Right forelimb (tissue), 1 donor: ENCODE measurements at places on chromosomes 12 and 14.

DNA sequence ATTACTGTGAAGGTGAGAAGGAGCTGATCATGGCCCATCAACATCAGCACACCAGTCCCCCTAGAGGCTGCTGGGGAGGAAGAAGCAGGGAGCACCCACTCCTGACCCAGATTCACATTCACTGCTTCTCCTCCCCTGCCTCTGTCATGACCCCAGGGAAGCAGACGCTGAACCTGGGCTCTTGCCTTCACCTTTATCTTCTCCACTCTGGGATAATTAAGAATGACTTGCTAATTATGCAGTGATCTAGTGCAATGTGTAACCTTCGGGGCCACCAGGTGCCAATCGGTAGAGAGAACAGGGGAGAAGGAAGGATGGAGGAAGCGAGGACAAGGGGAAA lies 44.4 kb upstream of the IQSEC3 start:
- no peak for DNase-seq

DNA sequence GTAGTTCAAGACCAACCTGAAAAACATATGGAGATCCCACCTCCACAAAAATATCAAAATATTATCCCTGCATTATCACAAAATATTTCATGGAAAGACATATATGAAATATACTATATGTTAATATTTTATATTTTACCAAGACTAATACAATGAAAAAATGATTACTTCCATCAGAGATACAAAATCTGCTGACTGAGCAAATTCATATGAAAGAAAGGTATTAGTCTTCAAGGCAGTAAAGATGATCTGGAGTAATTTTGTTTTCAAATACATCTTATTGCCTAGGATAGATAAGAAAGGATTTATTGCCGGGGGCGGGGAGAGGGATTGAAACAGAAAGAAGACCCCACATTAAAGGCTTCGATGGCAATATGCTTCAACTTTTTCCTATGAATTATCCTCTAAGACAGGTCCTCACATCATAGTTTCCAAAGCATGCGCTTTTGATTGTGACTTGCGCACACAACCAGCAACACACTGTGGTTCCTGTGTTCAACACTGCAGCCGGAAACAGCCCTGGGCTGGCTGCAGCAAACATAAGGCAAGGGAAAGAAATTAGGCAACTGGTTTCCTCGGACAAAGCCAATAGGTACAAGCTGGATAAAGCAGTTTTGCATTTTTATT lies 83.2 kb downstream of the SPPL3 start:
- no peak for DNase-seq

GRCh38 chr12:128083132-128083729 lies 183.7 kb upstream of the TMEM132C start:
- DNase-seq: no peak

GRCh38 chr12:58416236-58416635 lies 474.9 kb downstream of the ATP23 start:
- DNase-seq: no peak

- DNase-seq: peak; percentile 91
These were observed 10.1 kb downstream of the NDRG2 start for GRCh38 chr14:21014761-21015190.

DNA sequence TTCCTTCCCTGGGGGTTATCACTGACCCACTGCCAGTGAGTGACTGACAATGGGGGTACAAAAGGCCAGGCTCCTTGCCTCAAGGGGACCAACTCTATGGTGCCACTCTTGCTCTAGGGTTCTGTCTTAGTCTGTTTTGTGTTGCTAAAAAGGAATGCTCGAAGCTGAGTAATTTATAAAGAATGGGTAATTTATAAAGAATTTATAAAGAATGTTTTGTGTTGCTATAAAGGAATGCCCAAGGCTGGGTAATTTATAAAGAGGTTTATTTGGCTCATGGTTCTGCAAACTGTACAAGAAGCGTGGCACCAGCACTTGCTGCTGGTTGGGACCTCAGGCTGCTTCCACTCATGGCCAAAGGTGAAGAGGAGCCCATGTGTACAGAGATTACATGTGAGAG lies 15.8 kb upstream of the RASSF8 start:
- no peak for DNase-seq

DNA sequence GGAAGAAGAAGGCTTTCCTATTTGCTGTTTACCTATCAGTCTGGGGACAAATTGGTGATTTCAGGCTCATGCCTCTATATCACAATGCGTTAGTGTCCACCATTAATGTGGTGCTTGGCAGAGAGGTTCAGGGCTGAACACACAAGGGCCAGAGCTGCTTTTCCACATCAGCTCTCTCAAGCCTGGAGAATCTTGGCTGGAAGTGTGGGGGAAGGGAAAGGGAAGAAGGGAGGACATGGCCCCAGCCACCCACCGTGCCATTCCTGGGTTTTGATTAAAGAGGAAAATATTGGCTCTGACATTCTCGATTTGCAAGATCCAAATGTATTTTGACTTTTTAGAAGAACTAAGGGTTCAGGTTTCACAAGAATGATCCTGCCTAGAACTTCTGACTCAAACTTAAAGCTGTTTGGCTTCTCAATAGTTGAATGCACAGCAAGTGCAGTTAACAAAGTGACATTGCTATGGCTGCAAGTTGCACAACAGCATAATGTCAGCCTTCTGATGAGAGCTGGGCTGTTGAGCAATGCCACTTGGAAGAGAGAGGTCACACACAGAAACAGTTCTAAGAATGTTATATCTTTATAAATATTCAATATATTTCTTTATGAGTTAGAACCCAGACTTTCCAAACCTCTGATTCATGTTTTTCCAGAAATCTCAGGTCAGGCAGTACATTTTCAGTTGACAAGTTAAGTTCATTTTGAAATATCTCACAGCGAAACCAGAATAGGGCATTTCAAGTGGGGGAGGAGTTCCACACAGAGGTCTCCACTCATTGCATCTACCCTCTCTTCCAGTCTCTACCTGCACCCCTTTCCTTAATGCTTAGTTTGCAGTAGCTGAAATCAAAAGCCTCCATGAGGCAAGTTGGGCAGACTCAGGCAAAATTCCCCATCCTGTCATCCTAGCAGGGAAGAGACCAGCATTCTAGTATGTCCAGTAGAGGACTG lies 25.3 kb downstream of the IGF1 start:
- DNase-seq: no peak

GRCh38 chr12:34244608-34245007 lies 222.3 kb downstream of the ALG10 start:
- no peak for DNase-seq

DNA sequence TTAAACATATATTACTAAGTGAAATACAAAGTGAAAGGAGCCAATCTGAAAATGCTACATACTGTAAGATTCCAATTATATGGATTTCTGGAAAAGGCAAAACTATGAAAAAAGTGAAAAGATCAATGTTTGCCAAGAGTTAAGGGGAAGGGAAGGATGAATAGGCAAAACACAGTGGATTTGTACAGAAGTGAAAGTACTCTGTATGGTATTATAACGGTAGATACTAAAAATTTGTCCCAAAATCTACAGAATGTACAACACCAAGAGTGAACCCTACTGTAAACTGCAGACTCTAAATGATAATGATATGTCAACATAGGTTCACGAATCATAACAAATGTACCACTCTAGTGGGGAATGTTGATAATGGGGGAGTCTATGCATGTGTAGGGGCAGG lies 17.8 kb downstream of the EEA1 start:
- DNase-seq: no peak

DNA sequence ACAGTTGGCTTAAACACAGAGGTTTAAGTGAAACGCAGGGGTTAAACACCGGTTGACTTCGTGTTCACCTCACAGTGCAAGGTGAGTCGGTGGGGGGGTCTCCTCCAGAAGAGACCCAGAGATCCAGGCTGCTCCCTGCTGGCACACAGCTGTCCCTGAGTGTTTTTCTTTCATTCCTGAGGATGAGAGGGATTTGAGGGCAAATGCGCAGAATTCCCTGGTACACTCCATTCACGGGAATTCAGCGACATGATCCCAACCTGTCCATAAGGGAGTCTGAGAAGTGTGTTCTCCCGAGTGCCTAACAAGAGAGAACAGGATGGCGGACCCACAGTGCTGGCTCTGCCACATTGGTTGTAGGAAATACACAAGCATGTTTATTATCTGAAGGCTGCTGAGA lies 107.2 kb upstream of the ESRRB start:
- no peak for DNase-seq

GRCh38 chr12:41521872-41522379 lies 333.8 kb downstream of the PDZRN4 start:
- no peak for DNase-seq

GRCh38 chr14:57848786-57849185 lies 17.1 kb downstream of the SLC35F4 start:
- DNase-seq: no peak

DNA sequence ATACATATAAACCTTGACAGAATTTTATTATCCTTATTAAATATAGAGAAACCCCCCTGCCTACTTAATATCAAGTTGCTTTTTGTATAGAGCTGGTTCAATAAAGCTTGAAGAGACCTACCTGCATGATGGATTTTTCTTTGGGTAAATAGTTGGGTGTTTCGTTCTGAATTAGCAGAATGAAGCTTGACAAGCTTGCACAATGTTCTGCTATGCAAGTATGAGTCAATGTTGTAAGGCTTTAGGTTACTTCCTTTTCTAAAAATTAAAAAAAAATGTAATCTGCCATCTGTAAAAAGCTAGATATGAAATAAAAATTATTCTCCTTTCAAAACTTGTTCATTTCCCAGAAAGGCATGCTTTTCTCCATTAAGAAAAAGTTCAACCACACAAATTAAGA lies 1662.6 kb upstream of the SEL1L start:
- DNase-seq: no peak

- no peak for DNase-seq
These were observed 165.0 kb downstream of the OTOGL start for GRCh38 chr12:80264386-80264785.

DNA sequence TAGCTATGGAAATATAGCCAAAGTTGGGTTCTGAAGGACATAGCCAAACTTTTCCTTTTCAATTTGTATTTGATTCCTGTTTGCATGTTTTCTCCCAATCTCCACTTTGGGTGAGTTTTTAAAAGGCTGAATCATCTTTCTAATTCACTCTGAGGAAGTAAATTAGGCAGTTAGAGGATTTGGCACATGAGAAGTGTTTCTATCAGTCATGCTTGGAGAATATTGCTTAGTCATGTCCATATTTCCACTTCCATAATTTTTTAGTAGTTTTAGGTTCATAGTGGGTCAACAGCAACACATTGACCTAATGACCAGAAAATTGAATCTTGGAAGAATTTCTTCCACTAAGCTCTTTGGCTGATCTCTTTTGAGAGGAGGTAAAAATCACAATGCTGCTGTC lies 21.8 kb downstream of the IRAK3 start:
- DNase-seq: no peak

DNA sequence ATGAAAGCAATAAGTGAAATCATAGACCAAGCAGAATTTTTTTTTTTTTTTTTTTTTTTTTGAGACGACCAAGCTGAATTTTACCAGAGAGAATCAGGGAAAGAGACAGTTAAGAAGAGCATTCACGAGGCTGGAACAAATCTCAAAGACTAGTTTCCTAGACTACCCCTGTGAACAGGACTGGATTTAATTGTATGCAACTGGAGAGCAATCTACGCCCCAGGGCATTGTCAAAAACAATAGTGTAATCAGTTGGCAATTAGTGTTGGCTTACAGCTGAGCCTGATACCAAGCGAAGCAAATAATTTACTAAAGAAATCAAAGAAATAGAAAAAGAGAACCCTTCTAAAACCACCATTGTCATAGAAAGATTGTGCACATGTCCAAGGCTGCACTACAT lies 232.9 kb upstream of the CPNE8 start:
- DNase-seq: no peak
